Stomach (tissue), 19 donors: ENCODE measurements at places on chromosomes 6 and 20. TPM values are rescaled to one million over a fixed set of nuclear protein-coding genes. Genes with fewer than 3 reads are reported as not detected.

OLIG3 gene
- total RNA-seq, result not detected

PRPH2 gene
- total RNA-seq, result 1.2 TPM

TLDC2 gene
- not detected for total RNA-seq

DNA sequence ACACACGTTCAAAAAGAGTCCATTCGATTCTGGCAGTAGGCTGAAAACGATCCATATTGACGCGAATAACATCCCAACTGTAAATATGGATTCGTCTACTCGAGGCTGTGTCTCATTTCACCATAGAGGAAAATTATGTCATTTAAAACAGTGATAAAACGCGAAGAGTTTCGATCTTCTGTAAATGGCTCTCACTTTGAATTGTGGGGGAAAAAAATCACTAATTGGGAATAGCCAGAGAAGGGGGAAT, 845 bp upstream of the MARCKS start:
- DNase-seq, result no peak

- no peak for DNase-seq
Measured at GRCh38 chr6:84062519-84063154, 29.1 kb downstream of the MRAP2 start.

DNA sequence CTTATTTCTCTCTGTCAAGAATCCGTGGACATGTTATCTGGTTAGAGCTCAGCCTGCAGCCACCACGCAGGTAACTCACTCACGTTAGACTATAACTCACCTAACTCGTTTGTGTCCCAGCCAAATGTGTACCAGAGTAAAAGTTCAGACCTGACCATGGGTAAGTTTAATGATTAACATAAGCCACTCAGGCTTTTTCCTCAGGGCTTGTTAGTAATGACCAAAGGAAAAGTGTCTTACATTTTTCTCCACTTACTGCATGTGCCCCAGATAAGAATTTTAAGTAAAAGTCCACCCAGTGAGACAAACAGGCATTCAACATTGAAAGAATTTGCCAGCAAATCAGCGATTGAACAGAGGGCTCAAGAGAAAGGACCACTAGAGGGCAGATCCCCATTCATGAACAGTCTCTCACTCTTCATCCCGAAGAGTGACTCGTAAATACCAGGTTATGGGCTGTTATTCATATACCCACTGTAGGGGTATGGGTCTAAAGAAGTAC, at the start of gene PKHD1:
PKHD1 (minus strand) TSS at position 116 of the 502 bp plus-strand sequence. CDS start 2,680 bp downstream, outside the sequence.
- peak; percentile 48 for DNase-seq

HLA-DQA2 gene
- total RNA-seq, result not detected

DNA sequence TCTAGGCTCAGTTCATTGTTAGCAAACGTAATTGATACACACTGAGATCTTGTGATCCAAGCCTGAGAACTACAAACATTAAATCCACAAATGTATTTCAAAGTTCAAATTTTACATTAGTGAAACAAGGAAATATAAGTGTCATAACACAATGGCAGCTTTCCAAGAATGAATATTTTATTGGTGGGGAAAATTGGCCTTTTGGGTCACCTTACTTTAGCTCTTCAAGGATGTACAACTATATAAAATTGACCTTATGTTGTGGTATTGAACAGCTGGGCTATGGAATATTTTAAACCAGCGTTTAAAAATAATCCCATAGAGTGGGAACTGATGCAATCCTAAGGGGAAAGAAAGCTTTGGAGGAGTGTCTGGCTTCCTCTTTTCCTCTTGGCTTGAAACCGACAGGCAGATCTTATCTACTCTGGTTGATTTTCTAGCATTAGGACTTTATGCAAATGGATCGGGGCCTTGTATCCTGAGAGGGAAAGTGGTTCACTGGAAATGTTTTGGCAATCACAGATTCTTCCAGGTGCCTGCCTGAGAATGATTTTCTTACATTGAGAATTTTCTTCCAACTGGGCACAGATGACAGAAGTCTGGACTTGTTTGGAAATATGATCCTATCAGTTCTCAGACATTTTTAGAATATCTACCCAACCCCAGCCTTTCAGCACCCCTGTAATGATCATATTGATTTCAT, 184.8 kb upstream of the ECI2 start:
- DNase-seq, result no peak

- DNase-seq, result peak; percentile 52
Measured at GRCh38 chr6:163415620-163416556, 1.4 kb downstream of the QKI start.

- DNase-seq, result peak; percentile 50
Measured at GRCh38 chr6:148455225-148455624, 112.6 kb downstream of the SASH1 start.

DNA sequence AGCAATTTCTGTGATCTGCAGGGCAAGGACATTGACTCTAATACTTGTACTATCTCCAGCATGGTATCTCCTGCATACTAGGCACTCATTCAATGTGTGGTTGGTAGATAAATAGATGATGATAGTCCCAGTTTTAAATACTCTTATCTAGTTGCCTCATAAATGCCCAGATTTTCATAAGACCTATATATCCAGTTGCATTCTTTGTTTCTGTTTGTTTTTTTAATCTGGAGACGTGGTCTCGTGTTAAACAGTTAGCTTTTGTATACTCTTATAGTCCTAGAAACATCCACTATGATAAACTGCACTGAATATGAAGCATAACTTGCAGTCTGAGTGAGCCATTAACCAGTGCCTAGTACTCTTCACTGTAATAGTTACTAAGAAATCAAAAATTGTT, 35.5 kb upstream of the SUMO4 start:
- DNase-seq, result no peak

- DNase-seq, result no peak
Measured at GRCh38 chr6:14748679-14749078, 497.2 kb upstream of the JARID2 start.

DNA sequence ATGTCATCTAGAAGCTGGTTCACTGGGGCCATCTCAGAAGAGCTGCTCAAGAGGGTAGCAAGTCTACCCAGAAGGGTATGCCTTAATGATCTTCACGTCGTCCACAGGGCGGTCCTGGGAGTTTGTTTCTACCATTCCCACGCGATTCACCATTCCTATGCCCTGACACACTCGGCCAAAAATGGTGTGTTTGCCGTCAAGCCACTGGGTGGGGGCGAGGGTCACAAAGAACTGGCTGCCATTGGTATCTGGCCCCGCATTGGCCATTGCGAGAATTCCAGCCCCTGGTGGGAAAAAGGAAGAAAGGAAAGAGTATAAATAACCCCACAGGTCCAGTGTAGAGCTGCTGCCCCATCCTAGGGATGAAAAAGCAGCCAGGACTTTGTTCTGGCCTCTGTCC, 16.5 kb upstream of the CPNE5 start:
- no peak for DNase-seq

GRCh38 chr20:34532756-34533155, 16.5 kb downstream of the DYNLRB1 start:
- DNase-seq, result no peak
